ENCODE measurements at places on chromosomes 11 and 22.

DNA sequence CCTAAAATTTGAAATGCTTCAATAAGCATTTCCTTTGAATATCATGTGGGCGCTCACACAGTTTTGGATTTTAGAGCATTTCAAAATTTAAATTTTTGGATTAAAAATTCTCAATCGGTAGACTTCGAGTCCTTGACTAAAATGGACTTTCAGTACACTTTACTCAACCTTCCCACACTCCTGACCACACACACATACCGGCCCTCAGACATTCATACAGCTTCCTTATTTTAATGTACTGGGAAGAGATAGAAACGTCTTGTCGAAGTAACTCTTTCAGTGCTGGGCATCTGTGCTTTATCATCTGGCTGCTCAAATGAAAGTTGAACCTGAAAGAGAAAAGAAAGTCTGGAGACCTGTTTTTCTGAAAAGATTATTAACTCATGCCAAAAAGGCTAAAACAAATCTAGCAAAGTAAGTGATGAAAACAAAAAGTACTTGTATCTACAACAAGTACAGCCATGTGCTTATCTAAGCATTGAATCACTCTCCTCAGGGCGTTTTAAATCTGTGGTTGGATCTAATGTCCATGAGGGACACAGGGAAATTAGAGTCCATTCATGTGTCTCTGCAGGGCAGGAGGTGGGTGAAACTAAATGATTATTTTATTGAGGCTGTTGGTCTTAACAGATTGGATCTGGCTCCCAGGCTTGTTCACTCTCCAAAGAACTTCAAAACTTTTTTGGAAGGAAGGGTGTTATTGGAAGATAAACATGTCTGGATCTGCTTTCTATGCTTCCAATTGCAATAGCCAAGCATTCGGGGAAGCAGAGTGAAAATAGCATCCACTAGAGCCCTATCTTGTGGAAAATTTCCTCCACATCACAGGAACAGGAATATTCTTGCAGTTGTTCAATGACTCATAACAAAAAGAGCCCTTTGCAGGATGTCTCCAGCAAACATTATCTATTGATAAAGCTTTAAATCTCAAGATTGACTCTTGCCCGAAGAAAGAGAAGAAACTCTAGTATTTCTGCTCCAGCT is 47.0 kb downstream of the CARD18 start:
- DNase-seq, result no peak

DNA sequence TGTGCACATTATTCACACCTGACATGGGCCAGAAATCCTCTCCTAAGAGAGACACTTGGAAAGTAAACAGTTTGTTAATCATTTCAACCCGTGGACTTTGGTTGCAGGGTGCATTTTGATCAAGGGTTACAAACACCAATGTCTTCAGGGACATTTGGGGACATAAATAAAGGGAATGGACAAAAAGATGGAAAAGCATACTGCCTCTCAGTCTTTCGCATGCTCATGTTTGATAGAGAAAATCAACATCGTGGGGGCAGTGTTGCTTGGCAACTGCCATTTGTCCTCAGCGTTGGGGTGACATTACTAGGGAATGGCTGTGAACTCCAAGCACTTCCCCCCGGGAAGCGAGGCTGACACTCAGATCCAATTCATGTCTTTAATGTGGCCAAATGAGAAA is 114.7 kb upstream of the OR4B1 start:
- DNase-seq, result no peak

- no peak for DNase-seq
Measured at GRCh38 chr11:48161951-48162884, 54.4 kb upstream of the OR4B1 start.

DNA sequence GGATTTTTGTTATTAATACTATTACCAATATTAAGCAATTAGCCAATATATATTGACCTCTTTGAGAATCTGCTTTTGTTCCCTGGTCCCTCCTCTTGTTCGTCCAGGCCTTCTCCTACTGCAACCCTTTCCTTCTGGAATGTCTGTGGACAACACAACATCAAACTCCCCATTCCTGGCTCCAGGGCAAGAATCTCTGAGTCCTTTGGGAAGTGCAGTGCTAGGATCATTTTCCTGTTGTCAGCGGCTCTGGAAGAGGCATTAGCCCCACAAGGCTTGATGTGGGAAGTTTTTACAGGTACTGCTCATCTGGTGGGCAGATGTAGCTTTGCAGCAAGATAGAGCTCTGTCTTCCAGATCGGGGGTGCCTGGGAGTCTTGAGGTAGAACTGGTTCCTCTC is 74.3 kb downstream of the RPUSD4 start:
- DNase-seq, result no peak

- DNase-seq, result no peak
Measured at GRCh38 chr11:132037467-132037862, 667.0 kb downstream of the NTM start.

DNA sequence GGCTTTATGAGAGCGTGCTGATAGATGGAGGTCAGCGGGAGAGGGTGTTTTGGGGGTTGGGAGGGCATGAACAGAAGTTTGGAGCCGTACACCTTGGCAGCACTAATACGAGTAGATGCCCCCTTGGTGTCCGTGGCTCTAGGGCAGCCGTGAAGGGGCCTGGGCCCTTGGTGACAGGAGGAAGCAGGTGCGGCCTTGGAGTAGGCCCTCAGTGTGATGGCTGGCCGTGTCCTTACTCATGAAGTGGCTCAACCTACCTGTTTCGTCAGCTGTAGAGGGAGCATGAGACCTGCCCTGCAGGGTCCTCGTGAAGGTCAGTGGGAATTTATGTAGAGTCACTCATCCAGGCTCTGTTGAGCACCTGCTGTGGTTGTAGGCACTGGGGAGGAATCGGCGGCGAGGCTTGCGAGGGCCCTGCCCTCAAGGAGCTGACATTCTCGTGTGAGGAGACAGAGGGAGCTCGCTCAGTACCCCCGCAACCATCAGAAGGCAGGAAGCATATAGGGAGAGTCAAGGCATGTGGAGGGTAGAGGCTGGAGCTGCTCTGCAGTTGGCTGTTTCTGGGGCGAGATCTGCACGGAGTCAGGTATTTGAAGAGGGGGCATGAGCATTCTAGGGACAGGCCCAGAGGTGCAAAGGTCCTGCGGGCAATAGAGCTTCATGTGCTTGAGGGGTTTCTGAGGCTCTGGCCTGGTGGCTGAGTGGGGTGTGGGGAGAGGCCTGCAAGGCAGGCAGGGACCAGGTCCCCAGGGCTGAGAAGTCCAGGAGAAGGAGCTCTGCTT is 39.6 kb downstream of the TBC1D22A start:
- no peak for DNase-seq

DNA sequence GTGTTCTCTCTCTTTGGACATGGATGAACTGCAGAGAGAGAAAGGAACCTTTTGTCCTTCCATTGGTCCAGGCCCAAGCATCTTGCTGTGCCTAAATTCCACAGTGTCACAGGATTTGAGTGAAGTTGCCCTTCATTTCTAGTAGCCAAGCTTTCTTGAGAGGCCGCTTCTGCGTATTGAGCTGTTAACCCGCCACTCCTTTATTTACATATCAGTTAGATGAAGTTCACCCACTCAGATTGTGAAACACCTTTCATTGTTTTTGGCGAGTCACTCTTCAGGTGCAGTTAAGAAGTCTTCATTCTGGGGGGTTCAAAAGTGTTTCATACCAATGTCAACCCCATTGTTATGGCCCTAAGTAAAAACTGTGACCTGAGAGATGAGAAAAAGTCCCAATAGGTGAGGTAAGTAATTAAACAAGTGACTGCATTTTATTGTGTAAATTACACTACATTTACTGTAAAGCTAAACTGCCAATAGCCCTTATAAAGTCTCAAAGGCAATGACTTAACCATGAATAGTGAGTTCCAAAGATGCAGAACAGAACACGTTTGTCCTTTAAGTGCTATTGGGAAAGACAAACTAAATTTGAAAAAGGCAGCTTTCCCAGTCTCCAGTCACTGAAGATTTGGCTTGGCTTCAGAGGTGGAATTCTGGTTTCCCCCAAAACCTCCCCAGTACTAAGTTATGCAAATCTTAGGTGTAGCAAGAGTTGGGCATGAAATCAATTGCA is 61.0 kb downstream of the APIP start:
- no peak for DNase-seq

DNA sequence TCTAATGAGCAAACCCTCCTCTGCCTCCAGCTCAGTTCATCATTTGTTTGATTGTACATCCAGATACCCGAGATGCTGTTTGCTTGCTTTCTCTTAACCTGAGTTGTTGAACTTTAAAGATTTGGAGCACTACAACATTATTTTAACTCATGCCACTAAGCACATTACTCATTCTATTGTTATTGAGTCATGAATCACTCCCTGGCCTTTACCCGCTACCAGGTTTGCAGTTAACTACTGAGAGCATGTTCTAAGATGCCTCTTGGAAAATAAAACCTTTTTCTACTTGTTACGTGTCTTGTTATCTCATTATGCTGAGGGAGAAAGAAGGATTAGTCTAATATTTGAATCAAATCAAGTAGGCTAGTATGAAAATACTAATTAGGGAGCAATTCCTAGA is 720.6 kb upstream of the ANO5 start:
- no peak for DNase-seq
